Stimulated activated CD4-positive, alpha-beta T cell treated with anti-CD3 and anti-CD28 coated beads, Interleukin-15, amount 100 ng/mL, for 48 hours (primary cell): ENCODE measurements at places on chromosomes 11 and 22.

DNA sequence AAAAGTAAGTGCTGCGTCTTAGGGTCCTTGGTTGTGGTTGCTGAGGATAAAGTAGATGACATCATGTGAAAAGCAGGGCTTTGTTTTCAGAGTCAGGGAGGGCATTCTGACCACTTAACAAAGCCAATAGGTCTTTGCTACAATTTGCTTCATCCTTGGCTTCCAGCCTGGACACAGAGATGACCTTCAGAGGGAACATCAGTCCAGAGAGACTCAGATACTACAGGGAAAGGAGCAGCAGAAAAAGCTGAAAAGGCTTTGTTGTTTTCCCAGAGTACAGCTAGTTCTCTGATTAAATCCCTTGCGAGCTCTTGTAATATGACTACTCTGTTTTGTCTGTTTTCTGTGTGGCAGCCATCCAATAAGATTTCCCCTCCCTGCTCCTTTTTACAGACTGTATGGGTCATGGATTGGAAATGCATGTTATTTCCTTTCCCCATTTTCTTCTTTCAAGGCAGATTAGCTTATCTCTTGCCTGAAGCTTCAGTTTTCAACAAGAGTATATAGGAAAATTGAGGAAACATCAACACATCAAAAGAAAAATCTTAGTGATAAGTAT lies 31.9 kb downstream of the ATG13 start:
- no peak for DNase-seq

- no peak for DNase-seq
These were observed 100.3 kb downstream of the SNX19 start for GRCh38 chr11:130815956-130816355.

- no peak for DNase-seq
These were observed 3.5 kb upstream of the EEF1G start for GRCh38 chr11:62577046-62577714.

DNA sequence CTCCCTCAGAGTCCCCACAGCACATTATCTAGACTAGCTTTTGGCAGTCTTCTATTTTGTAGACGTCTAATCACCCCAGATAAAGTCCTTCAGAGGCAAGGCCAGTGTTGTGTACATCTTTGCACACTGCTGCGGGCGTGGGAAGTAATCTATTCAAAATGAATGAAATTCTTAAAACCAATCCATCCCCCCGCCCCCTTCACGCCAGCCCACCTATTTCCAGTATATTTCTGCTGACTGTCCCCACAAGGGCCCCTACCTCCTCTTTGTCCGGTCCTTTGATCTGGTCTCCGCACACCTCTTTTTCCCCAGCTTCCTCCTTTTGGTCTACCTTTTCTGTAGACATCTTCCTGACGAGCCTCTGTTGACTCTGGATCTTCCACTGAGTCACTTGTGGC lies 375 bp downstream of the BSCL2 start:
- DNase-seq, result no peak

GRCh38 chr22:43346521-43346929 lies 3.4 kb upstream of the SCUBE1 start:
- DNase-seq, result peak; percentile 52

- no peak for DNase-seq
These were observed 49.7 kb upstream of the CECR2 start for GRCh38 chr22:17319546-17319945.

DNA sequence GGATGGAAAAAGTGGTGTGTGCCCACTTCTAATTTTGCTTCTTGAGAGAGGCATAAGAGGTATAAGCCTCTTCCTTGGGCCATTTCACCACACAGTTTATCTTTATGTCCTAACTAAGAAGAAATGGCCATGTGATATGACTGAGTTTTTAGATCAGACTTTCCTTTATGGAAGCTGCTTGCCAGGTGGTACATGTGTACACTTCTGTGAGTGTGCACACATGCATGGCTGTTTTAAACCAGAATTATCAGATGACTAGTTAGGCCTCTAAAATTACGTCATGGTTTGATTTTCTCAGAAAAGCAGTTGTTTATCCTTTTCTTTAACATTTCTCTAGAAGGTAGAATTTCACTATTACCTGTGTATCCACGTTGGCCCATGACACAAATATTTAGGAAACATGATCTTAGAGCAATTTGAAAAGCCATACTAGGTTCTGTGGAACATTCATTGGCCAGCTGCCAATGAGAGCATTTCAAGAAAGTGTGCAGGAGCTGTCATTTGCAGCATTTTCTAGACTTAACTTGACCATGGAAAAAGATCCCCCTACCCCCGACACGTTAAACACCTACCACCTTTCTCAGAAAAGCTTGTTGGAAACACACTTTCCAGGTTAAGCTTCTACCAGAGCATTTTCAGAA lies 109.2 kb upstream of the GAL start:
- no peak for DNase-seq

DNA sequence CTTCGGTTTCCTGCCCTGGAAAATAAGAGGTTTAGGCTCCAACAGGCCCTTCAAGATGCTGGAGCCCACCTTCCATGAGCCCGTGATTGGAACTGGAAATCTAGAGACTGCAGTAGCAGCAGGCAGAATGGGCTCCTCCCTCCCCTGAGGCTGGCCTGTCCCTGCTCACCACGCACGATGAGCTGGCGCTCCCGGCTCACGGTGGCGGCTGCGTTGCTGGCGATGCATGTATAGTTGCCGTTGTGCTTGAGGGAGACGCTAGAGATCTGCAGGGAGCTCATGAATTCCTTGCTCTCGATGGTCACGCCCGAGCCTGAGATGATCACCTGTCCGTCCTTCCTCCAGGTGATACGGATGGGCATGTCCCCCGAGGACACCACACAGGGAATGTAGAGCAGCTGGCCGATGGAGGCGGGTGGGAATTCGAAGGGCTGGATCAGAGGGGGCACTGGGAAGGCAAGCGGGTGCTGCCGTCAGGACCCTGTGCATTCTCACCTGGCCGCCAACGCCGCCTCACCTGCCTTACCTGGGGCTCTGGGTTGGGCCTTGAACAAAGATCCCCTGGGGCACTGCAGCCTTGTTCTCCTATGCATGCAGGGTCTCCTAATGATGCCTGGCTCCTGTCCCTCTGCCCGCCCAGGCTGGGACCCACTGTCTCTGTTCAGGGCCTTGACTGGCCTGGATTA lies 177.8 kb downstream of the CEP164 start:
- no peak for DNase-seq

DNA sequence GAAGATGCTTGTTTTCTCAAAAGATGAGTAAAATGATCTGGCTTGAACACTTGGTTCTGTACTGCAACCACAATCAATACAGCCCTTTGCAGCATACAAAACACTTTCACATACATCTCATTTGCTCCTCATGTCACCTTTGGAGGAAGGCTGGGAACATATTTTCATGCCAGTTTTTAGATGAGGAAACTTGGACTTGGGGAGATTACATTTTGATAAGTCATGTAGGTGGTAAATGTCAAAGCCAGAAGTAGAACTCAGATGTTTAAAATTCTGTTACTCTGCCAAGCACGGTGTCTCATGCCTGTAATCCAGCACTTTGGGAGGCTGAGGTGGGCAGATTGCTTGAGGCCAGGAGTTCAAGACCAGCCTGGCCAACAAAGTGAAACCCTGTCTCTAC lies 121.8 kb downstream of the MICAL2 start:
- no peak for DNase-seq

DNA sequence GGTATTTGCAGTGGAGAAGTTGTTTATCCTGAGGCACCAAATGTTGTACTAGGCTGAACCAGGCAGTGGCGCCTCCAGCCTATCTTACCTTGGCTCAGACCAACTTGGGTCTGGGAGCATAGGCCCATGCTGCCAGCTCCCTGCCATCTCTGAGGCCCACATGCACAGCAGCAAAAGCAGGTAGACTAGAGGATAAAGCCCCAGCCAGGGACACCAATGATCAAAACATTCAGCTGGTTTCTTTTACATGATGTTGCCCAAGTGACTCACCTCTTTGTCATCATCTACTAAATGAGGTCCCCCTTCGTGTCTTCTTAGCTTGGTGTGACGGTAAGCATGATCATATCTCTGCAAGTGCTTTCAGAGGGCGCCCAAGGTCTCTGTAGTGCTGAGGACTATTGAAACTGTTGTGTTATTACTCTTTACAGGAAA lies 112.1 kb upstream of the DRD2 start:
- peak; percentile 27 for DNase-seq

DNA sequence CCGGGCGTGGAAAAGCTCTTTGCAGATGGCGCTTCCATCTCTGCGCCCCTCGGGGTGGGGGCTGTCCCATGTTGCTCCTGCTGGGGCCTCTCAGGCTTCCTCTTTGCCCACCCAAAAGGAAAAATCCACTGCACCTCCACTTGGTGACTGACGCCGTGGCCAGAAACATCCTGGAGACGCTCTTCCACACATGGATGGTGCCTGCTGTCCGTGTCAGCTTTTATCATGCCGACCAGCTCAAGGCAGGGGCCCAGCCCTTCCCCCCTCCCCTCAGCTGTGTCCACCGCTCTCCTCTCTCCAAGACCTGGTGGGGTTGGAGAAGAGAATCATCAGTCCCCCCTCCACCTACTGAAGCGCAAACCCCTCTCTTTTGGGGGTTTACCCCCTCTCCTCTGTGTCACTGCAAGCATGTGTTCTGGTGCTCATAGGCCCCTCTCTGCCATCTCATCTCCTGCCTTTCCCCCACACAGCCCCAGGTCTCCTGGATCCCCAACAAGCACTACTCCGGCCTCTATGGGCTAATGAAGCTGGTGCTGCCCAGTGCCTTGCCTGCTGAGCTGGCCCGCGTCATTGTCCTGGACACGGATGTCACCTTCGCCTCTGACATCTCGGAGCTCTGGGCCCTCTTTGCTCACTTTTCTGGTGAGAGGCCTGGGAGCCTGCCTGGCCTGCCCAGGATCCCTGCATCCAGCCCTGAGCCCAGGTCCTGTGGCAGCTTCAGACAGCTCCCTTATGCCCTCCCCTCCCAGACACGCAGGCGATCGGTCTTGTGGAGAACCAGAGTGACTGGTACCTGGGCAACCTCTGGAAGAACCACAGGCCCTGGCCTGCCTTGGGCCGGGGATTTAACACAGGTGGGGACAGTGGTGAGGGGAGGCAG lies 1.8 kb downstream of the LARGE2 start:
- no peak for DNase-seq

- DNase-seq, result no peak
These were observed 569.9 kb downstream of the LUZP2 start for GRCh38 chr11:25066706-25067105.

DNA sequence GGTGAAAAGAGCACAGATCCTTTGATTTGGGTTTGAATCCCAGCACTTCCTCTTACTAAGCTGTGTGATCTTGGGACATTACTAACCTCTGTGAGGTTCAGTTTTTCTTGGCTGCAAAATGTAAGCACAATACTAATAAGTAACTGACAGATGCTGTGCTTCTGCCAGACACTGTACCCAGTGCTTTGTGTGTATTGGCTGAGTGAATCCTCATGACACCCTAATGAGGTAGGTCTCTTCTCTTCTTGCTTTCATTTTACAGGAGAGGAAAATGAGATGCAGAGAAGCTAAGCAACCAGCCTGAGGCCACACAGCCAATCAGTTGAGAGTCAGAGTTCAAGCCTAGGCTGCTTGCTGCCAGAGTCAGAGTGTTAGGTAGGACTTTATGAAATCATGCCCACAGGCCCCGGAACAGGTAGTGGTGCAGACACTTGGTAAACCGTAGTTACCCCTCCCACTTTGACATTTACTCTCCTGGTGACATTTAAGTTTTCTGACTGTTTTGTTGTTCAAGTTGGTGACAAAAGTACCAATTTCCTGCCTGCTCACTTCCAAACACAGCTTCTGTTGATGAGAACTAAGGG lies 21.2 kb downstream of the PTPRJ start:
- DNase-seq, result peak; percentile 73

DNA sequence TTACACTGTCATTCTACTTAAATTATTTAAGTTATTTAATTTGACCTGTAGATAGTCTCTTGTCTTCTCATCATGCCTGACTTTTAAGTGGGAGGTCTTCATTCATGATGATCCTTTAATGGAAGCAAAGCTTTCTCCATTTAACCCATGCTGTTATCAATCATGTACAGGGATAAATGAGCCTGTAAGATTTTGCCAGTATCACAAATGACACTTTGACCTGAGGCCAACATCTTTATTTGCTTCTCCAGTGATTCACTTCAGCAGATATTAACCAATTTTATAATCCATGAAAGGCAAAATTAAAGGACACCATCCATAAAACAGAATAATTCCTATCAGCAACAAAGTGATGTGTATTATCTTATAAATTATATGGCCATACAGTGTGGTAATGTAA lies 7.7 kb downstream of the CCDC73 start:
- DNase-seq, result no peak

GRCh38 chr22:20106205-20106848 lies 9.6 kb upstream of the RANBP1 start:
- no peak for DNase-seq

DNA sequence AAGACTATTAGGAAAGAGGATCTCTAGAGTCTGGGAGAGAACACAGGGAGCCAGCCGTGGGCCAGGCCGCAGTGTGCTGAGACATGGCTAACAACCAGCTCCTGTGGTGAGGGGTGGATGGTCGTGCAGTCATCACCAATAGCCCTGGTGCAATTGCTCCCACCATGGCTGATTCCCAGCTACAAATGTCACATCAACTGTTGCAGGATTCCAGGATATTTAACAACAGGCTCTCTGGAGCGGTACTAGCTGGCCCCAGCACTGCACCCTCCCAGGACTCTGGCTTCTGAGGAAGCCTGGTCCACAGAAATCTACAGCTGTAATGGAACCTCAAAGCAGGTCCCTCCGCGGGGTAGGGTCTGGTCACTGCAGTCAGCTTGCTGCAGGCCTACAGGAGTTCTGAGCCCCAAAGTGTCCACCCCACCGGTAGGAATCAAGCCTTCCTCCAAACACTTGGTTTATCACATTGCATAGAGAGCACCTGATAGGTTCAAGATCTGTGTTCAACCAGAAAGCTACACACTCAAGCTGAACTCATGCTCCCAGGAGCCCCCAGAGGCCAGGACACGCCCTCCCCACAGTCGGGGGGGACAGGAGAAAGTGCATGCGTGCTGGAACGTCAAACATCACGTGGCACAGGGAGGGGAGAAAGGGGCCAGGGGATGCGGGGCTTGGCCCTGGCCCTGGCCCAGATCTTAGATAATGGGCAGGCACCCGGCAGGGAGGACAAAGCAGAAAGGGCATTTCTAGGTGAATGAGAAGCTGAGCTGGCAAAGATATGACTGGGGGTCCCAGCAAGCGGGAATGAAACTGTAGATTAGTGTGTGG lies 609.0 kb downstream of the TBC1D22A start:
- DNase-seq, result no peak

DNA sequence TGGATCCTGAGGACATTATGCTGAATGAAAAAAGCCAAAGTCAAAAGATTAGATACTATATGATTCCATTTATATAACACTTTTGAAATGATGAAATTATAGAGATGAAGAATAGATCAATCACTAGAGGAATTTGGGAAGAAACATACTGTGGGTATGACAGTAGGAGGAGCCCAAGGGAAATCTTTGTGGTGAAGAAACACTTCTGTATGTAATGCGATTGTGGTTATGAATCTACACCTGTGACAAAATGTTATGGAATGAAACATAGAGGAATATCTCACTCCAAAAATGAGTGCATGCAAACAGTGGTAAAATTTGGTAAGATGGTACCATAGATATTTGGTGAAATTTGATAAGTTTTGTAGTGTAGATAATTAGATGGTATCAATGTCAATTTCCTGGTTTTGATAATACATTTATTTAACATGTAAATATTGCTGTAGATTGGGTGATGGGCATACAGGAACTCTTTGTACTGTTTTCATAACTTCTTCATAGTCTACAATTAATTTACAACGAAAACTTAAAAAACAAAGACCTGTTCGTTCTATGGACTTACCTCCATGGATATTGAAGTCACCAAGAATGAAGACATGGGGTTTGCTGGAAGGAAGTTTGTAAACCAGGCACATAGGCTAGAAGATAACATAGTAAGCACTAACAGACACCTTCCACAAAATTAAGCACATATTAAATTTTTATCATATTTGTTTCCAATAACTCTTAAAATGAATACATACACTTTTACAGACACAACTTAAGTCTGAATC lies 11.5 kb downstream of the MRGPRX1 start:
- DNase-seq, result no peak
